Left ventricle myocardium superior (tissue), 1 donor: ENCODE measurements at places on chromosomes 7 and 10.

DNA sequence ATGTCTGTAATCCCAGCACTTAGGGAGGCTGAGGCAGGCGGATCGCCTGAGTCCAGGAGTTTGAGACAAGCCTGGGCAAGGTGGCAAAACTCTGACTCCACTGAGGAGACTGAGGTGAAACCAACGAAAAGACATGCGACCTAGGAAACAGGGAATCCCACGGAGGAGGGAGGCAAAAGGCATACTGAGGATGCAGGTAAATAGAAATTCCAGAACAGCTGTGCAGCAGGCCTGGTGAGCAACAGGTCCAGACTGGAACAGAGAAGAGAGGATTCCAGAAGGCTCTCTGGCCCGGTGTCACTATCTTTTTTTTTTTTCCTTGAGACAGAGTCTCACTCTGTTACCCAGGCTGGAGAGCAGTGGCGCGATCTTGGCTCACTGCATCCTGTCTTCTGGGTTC lies 7.3 kb downstream of the KLRG2 start:
- DNase-seq = no peak

GRCh38 chr10:70589762-70590654 lies 12.5 kb downstream of the PRF1 start:
- DNase-seq = peak; percentile 68

DNA sequence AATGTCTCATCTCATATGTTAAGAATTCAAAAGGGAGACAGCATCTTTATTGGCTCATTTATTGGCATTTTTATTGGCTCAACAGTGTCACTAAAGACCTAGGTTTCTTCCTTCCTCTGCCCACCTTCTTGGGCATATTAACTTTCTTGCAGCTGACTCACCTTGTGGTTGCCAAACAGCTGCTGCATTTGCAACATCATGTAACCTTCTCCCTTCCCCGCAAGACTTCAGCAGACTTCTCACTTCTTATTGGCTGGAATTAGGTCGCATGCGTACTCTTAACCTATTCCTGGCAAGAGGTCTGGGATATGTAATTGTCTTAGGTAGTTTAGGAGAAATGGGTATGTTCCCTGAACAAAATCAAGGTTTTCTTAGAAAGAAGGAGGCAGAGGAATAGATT lies 263.2 kb downstream of the POU6F2 start:
- no peak for DNase-seq

DNA sequence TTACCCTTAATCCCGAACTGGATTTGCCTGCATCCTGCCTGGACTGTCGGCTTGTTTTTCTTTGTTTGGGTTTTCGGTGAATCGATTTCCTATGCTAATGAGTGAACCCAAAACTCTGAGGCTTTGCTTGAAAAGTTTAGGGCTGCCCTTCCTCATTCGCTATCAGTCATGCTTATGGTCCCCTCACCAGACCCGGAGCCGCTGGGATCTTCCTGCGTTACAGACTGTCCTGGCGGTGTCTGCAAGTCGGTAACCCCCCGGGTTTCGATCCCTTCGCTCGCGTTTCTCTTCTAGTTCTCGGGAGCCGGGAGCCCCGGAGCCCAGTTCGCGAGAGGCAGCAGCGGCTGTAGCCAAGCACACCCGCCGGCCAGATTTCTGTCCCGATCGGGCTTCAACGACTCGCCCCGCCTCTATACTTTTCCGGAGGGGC lies 2.2 kb downstream of the EMX2 start:
- no peak for DNase-seq

GRCh38 chr7:141442781-141443180 lies 108.4 kb upstream of the AGK start:
- no peak for DNase-seq

- DNase-seq = no peak
These were observed 722 bp downstream of the DENND10 start for GRCh38 chr10:119104654-119105015.

GRCh38 chr7:123355576-123356190 lies 155.9 kb upstream of the SLC13A1 start:
- no peak for DNase-seq

DNA sequence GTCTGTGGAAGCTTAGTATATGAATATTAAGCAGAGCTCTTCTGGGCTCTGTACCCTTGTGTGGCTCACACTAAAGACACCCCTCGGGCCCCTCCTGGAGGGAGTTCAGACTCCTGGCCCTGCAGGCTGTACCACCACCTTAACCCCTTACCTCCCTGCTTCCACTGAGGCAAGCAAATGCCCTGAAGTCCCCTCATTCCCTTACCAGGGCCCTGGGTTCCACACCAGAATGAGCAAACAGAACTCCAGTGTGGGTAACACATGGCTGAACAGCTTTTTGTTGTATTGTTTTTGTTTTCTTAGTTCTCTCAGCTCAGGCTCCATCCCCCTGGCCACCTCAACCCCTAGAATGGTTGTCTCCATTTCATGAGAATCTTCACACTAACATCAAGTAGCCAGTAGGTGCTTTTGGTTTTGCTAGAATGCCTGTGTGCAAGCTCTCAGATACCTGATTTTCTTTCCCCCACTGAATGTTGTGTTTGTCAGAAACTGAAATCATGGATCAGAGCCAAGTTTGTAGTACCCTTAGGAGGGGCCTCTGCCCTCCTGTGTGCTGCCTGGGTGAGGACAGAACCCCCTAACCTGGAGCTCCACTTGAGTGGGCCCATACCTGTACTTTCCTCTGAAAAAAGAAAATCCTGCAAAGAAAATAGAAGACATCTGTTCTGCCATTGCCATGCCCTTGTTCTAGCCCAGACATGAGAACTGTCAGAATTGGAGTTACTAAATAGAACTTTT lies 2.8 kb upstream of the WAPL start:
- no peak for DNase-seq

GRCh38 chr10:89554433-89554832 lies 19.0 kb upstream of the SLC16A12 start:
- DNase-seq = no peak

GRCh38 chr7:27277628-27278027 lies 35.0 kb downstream of the EVX1 start:
- DNase-seq = no peak

- no peak for DNase-seq
These were observed 123.5 kb upstream of the FERD3L start for GRCh38 chr7:19268737-19269136.

- DNase-seq = no peak
These were observed 216.0 kb downstream of the CALN1 start for GRCh38 chr7:72196176-72196575.
